SW480 (cell line): ENCODE measurements at places on chromosomes 7 and 10.

- no peak for DNase-seq
Observed at GRCh38 chr10:77711683-77712049, 74.1 kb upstream of the KCNMA1 start.

DNA sequence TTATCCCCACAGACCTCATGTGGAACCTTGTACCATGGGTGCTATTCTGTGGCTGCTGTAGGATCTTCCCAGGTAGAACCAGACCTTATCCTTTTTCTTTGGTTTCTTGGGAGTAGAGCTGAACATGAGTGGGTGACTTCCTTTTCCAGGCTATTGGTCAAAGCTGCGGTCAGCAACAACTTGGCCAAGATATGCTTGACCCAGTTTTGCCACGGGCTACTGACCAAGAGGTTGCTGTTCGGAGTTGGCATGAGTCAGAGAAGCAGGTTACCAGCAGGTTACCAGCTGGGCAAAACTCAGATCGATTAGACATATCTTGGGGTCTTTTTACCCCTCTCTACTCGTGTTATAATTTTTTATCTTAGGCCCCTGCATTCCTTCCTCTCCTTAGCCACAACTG lies 36.7 kb upstream of the HDAC9 start:
- no peak for DNase-seq

- no peak for DNase-seq
Observed at GRCh38 chr7:156222611-156223010, 410.3 kb upstream of the SHH start.

- DNase-seq: no peak
Observed at GRCh38 chr7:154684666-154685563, 318.0 kb downstream of the PAXIP1 start.

DNA sequence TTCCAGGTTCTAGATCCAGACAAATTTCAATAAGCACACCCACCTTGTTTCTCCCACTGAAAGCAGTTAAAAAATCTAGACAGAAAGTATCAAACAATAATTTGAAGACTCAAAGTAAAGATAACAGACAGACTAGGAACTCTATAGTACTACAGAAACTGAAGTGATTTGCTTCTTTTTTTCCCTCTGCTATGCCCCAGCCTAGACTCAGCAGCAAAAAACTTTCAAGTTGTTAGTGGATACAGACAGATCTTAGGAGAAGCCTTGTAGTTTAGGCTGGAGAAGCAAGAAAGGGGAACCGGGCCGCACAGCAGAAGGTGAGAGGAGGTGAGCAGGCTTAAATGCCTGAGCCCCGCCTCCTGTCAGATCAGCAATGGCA lies 65.1 kb downstream of the IGF2BP3 start:
- DNase-seq: no peak

DNA sequence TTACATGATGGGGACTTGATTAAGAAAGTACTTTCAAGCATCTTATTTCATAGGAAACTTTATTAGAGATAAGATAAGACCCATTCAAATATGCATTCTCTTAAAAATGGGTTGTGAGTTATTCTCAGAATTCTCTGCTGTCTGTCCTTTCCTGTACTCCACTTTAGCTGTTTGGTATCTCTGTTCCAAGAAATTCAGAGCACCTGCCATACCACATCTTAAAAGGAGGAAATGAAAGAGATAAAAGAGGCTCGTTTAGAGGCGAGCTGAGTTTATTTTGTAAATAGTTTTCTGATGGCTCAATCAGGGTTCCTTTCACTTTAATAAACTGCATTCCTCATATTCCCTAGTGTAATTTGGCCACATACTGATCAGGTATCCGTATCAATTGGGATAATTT lies 87.2 kb downstream of the MDFIC start:
- DNase-seq: no peak
